Lower lobe of right lung (tissue), 2 donors: ENCODE measurements at places on chromosomes 1 and 21. TPM values are rescaled to one million over a fixed set of nuclear protein-coding genes. Genes with fewer than 3 reads are reported as not detected.

- H3K4me1 ChIP-seq, result peaks cover 10% of the 10 kb centered on the region
- peaks cover 46% of the 10 kb centered on the region for H3K36me3 ChIP-seq
- H3K27ac ChIP-seq, result no peak overlapping the region
- no peak overlapping the region for H3K4me3 ChIP-seq
These were observed 33.2 kb upstream of the EPHA8 start for GRCh38 chr1:22529901-22530621.

DNA sequence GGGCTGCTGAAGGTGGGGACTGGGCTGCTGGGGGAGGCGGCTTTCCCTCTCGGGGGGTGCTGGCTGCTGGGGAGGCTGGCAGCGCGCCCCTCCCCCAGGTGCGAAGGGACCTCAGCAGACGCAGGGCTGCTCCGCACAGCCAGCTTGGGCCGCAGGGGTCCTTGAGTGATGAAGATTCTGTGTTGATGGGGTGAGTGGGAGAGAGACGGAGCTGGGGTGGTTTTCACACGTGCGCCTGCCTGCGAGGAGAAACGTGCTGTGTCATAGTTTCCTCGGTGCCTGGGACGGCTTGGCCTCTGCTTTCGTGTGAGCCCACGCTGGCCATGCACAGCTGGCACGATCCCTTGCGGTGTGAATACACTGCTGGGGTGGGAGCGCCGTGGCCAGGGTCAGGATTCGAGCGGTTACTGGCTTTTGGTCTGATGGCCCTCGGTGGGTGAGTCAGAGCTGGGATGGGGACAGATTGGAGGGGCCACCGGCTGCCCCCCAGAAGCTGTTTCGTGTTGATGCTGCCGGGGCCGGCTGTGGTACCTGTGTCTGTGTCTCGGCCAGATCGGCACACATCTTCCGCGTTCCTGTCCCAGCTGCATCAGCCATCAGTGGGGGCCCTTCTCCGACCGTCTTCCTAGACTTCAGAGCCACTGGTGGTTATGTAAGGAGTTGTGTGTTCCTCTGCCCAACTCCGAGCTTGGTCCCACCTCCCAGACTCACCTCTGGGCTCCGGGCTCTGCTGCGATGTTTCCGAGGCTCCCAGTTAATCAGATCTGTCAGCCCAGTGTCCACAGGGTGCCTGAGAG, 24.9 kb downstream of the PRKCZ start:
- peaks cover 5% of the 10 kb centered on the region for H3K36me3 ChIP-seq
- H3K27me3 ChIP-seq, result no peaks in the 10 kb centered on the region
- no peak for DNase-seq

DNA sequence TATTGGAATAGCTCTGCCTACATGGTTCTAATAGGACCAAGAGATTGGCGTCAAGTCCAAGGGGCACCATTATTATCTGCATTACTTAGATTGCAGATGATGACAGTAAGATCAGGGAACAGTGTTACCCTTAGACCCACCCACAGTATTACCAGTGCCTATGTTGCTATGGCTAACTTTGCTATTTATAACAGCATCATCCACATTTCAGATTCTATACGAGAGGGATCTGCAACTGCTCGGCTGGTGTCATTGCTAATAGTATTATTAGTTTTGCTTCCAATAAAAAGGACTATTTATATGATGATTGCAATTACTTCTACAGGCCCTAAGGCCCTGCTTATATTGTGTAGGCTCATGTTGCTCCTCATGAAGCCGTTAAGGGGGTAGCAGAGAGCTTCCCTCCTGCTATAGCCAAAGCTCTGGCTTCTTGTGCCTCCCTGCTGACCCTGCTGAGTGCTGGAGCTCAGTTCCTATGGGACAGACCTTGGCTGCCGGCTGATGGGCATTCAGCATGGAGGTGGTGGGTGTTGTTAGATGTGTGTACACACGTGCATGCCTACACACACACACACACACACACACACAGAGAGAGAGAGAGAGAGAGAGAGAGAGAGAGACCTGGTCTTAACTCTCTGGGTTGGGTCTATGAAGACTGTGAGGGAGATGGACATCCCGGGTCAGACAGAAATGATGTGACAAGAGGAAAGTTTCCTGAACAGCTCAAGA, 1.3 kb downstream of the BCAN start:
- peaks cover 12% of the 10 kb centered on the region for H3K4me1 ChIP-seq
- no peak for DNase-seq
- no peaks in the 10 kb centered on the region for H3K36me3 ChIP-seq

Gene C1orf74
- 1.6 TPM for total RNA-seq

Gene INSRR
- not detected for total RNA-seq
